ENCODE measurements at places on chromosomes 7 and 10.

GRCh38 chr7:41709621-41710020, 6.7 kb upstream of the INHBA start:
- DNase-seq, result no peak

- no peak for DNase-seq
These were observed 97.7 kb upstream of the FEZF1 start for GRCh38 chr7:122402235-122402634.

- DNase-seq, result no peak
These were observed 136.3 kb upstream of the FZD1 start for GRCh38 chr7:91127959-91128358.

DNA sequence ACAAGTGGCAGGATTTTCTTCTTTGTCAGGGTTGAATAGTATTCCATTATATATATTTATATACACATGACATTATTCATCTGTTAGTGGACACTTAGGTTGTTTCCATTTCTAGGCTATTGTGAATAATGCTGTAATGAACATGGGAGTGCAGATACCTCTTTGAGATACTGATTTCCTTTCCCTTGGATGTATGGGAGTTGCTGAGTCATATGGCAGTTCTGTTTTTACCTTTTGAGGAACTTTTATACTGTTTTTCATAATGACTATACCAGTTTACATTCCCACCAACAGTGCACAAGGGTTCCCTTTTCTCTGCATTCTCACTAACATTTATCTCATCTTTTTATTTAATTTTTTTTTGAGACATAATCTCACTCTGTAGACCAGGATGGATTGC, 1.8 kb upstream of the CLCN1 start:
- DNase-seq, result no peak

DNA sequence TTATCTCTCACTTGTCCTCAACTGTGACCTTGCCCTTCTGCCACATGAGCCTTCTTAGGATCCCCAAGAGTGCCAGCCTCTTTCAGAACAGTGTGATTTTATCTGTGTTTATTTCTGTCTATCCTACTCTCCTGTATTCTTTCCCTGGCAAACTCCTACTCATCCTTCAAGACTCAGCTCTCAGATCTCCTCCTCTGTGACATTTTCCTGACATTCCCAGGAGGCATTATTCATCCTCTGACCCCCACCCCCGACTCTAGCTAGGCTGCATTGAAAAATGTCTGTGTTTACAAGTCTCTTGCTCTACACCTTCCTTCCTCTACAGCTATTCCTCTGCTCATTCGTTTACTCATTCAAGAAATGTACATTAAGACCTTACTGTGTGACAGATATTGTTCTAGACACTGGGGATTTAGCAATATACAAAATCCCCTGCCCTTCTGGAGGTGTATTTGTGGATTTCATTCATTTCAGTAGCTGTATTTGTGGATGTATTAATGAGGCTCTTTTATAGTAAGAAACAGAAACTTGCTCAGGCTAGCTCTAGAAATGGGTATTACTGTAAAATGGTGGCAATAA, 61.4 kb upstream of the COMTD1 start:
- DNase-seq, result no peak

DNA sequence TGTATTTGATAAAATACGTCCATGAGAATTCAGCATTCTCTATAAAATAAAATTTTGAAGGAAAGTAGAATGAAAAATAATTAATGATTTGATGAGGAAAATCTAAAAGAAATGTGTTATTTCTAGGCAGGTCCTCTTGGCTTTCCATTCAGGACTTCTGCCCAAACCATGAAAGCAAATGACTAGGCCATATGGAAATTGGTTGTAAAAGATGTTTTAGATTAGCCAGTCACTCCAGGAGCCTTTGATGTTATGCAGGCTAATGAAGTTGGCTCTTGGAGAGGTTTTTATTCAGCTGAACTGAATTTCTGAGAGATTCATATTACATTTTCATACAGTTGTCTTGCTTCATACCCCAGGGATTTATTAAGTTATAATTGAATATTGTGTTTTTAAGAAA, 452.8 kb downstream of the SDK1 start:
- no peak for DNase-seq

GRCh38 chr10:127612-128432, 7.4 kb upstream of the ZMYND11 start:
- DNase-seq, result no peak

GRCh38 chr10:113745374-113745773, 6.1 kb upstream of the PLEKHS1 start:
- no peak for DNase-seq

DNA sequence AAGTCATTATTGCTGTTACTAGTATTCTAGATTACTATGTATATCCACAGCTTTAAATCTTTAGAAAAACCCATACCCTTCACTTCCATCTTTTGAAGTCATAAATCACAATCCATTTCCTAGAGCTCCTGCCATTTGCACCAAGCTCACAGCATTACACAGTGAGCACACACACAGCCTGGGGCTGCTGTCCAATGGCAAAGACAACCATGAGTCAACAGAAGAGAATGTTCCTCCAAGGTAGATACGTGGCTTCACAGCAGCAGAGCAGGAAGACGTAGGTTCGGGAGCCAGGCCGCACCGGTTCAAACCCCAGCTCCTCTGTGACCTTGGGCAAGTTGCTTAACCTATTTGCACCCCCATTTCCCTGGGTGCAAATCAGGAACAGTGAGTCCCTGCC, 234.6 kb downstream of the DIP2C start:
- DNase-seq, result no peak

DNA sequence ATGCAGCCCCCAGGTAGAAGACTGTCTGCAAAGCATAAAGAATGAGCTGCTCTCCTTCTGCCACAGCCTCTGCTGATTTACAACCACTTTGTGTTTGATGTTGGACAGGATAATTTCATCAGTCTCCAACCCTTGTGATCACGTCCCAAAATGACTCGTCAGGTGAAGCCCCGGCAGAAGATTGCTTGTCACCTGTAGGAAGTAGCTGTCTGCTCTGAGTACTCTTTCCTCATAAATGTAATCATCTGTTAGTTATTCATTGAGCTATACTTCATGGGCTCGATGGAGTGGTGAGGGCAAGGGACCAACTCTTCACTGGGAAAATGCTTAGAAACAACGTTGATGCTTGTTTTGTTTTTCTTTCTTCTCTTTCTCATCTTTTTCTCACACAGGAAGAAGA, 290.9 kb upstream of the SP8 start:
- DNase-seq, result no peak

GRCh38 chr10:71308985-71309384, 10.1 kb upstream of the SLC29A3 start:
- no peak for DNase-seq

DNA sequence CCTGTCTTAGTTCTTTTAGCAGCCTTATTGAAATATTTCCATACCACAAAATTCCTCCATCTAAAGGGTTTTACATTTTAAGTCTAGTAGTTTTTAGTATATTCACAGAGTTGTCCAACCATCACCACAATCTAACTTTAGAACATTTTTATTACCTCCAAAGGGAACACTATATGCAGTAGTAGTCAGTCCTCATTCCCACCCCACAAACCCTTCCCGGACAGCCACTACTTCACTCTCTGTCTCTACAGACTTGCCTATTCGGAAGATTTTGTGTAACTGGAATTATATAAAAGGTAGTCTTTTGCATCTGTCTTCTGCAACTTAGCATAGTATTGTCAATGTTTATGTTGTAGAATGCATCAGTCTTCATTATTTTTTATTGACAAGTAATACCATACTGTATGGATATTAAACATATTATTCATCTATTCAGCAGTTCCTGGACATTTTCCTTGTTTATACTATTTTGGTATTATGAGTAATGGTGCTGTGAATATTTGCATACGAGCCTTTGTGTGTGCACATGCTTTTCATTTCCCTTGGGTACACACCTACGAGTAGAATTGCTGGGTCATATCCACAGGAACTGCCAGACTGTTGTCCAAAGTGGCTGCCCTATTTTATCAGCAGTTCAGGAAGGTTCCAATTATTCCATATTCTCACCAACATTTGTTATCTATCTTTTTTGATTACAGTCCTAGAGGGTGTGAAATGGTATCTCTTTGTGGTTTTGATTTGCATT, 60.9 kb upstream of the LANCL2 start:
- no peak for DNase-seq

GRCh38 chr10:71230656-71231025, 18.3 kb downstream of the UNC5B start:
- DNase-seq, result no peak

DNA sequence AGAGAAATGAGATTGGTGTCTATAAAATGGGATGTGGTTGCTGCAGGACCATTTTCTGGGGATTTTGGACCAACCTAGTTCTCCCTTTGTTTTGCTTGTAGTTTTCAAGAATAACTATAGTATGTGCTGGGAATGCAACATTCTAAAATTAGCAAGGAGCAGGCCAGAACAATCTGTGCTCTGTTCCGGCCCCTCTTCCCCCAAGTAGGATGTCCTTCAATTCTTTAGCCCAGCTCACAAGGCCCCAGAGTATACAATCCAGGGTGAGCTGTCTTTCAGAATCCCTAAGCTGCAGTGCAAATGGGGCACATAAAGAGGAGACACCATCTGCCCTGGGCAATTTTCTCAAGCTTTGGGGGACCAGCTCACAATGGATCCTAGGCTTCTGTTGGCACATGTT, 809.1 kb downstream of the TNS3 start:
- DNase-seq, result no peak

GRCh38 chr7:47087866-47088265, 494.0 kb downstream of the TNS3 start:
- DNase-seq, result no peak

DNA sequence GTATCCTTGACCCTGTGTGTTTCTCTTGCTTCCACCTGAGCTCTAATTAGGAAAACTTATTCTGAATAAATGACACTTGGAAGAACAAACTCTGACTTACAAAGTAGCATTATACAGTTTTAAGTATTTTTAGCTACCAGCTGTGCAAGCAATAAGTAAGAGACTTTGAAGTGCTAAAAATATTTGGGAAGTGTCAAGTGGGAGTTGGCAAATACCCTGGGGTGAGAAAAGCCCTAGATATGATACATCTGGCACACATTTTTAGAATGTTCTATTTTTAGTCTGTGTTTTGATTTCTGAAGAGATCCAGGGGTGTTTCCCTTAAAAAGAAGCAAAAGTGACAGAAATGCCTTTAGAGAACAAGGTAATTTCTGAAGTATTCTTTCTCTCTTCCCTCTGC, 132.7 kb upstream of the TEX47 start:
- DNase-seq, result no peak

DNA sequence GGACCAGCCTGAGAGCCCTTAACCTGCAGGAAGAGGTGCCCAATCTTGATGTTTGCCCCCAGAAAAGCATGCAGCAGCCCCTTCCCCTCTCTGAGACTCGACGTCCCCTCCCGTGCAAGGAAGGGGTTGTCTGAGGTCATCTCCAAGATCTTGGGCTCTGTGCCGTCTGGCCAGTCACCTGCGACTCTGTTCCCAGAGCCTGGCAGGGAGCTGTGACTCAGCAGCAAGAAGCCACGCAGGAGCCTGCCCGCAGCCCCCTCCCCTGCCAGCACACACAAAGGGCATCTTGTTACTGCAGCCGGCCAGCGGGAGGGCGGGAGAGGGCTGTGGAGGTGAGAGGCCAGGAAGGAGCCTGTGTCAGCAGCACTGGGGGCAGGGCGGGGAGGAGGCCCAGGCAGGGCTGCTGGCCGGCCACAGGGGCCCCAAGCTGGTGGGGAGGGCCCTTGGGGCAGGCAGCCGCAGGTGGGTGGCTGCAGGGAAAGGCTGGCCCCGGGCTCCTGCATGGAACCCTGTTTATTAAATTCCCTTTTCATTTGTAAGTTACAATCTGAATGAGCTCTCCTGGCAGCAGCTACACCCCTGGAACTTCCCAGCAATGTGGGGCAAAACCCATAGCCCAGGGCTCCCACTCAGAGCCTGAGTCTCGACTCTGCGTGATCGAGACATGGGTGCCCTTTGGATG, 103.7 kb upstream of the ZMIZ1 start:
- DNase-seq, result no peak

DNA sequence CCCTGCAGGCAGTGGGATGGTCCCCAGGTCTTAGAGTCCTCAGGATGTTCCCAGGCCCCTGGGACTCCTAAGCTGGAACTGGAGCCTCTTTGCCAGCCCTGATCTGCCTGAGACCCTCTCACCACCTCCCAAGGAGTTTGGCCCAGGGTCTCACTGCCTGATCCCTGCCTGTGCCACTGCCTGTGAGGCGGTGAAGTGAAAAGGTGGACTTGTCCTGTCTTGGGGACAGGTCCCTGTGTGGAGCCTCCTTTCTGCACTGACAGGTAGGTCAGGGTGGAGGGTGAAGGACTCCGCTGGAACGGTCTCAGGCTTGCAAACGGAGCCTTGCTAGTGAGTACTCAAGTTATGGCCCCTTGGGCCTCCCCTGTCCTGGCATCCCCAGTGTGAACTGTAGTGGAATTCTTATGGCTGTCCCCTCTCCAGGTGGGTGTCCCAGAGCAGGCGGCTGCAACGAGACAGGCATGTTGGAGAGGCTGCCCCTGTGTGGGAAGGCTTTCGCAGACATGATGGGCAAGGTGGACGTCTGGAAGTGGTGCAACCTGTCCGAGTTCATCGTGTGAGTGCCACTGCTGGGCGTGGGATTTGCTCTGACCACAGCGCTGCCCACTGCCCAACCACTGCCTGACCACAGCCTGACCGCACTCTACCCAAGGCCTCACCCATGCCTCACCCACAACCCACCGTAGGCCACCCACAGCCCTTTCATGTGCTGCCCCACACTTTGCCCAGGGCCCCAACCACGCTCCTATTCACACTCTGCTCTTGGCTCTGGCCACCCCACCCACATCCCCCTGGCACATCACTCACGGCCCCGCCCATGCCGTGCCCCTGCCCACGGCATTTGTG, 19.5 kb downstream of the RAMP3 start:
- DNase-seq, result no peak

- DNase-seq, result no peak
These were observed 61.1 kb downstream of the MKI67 start for GRCh38 chr10:128064970-128065580.

DNA sequence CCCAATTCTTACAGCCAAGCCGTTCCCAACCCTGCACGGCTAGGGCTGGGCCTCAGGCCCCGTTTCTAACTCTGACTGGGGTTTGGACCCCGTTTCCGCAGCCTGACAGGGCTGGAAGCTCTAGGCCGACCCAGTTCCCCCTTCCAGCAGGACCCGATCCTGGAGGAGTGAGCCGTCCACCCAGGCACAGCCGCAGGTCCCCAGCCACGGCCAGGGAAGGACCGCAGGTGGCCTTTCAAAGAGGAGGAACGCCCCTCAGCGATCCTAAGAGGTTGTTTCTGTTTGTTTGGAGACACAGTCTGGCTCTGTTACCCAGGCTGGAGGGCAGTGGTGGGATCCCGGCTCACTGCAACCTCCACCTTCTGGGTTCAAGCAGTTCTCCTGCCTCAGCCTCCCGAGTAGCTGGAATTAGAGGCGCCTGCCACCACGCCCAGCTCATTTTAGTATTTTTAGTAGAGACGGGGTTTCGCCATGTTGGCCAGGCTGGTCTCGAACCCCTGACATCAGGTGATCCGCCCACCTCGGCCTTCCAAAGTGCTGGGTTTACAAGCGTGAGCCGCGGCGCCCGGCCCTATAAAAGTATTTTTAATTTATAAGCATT, 778 bp upstream of the GET4 start:
- no peak for DNase-seq

- no peak for DNase-seq
These were observed 7.3 kb upstream of the ASB4 start for GRCh38 chr7:95478272-95479037.

- no peak for DNase-seq
These were observed 65.5 kb upstream of the SRPK2 start for GRCh38 chr7:105454095-105454747.

Data from esophagus squamous epithelium (tissue), 5 donors.